GM04503 (cell line): ENCODE measurements at places on chromosomes 4 and X.

GRCh38 chrX:74249963-74250362 is 54.0 kb upstream of the ZCCHC13 start:
- no peak for DNase-seq

DNA sequence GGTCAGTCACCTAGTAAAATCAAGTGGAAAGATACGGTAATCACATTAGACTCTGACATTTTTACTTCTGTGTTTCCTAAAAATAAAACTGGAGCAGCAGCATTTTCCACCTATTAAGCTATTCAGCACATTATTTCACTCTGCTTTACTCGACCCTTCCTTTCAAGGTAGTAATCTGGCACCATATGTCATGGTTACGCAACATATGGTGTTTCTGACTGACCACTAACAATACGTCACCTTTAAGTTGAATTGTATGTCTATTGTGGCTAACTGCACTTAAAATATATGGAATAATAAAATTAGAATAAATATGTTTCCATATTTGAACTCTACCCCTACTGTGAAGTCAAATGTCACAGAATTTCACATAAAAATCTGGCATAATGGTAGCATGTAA is 168.8 kb downstream of the CDS1 start:
- no peak for DNase-seq

GRCh38 chrX:19373351-19373891 is 29.7 kb downstream of the PDHA1 start:
- DNase-seq: no peak

DNA sequence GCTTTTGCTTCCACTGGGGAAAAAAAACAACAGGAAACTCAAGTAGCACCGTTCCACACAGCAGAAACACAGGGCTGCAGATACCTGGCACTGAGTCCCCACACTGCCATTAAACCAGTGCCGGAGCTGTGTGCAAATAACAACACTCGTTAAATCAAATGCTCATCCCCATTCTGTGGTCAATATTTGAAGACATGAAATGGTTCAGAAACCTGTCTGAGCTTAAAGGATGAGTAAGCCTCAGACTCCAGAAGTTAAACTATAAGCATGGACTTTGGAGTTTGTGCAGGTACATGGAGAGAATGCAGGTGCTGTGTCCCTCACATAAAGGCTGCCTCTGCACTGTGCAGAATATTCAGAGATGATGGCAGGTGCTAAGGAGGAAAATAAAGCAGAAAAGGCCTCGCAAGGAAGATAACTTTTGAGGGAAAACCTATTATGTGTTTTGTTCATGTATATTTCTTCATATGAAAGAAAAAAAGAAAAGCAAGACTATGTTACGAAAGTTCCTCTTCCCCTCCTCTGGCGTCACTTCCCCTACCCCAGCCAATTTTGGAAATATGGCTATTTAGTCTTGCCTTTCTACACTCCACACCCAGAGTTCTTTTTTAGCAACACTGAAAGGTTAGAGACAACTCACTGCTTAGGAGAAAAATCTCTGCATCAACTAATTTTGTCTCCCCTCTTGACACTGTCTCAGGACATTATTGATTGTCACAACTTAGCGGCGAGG is 4.6 kb downstream of the MPP1 start:
- DNase-seq: no peak

DNA sequence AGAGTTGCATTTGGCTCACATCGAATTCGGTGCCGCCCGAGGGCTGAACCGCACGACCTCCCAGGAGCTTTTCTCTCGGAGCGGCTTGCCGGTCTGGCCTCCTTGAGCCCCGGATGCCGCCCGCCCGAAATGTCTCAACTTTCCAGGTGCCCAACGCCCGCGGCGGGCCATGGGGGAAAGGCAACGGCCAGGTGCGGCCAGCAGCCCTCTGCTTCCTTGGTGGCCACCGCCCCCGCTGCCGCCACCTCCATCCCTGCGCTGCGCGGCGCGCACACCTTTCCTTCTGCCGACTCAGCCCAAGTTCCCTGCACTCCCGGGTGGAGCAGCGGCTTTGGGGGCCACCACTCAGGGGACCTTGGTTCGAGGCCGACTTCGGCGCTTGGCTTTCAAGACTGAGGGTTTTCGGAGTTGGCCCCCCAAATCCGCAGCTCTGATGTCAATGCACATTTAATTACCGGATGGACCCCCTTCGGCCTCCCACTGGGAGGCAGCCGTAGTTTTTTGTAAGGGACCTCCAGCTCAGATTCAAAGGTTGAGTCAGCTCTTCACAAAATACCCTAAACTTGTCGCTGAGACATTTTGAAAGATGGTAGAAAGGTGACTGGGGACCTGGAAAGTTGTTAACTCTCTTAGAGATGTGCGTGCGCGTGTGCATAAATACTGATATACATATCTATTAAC is 1.1 kb downstream of the AFF2 start:
- no peak for DNase-seq

DNA sequence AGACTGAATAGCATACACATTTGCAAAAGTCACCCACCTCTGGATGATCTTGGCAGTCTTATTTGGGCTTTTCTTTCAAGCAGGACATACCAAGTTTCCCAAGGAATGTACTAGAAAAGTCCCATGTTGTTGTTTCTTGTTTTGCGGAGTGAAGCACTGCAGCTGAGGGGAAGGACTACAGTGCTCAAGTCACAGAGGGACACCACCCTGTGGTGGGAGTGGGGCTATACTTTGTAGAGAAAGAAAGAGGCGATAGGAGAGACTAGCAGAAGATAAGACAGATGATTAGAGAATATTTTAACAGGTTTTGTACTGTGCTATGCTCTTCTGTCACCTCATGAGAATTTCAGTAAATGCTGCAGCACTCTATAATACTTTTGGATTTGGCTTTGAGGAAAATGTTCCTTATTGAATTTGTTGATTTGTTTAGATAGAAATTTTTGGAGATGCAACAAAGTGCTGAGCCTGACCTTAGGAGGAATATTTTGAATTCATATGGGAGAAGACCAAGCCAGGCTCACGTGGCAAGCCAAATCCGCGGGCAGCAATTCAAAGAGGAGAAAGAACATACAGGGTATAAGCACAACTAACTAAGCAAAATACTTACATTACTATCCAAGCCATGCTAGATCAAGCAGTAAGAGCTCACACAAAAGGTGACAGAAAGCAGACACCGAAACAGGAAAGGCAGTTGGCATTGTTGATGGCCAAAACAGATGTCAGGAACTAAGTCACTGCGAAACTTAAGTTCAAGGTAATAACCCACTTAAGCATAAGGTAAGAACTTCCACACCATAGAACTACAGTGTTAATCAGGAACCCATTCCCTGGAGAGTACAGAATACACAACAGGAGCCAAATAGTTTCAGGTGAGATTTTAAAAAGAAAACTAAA is 280.3 kb upstream of the INTU start:
- DNase-seq: no peak

DNA sequence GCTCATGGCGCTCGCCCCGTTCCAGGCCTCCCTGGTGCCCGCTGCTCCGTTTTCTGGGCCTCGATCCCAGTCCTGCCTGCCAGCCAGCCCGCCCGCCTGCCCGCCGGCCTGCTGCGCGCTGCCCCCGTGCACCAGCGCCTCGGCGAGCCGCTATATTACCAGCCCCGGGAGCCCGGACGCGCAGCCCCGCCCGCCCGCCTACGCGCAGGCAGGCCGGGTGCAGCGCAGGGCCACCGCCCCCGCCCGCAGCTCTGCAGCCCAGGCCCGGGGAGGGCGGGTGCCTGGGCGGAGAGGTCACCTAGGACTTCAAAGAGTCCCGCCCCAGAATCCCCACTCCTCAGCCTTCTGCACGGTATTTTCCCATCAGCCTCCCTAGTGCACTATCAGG is at the start of gene MAOB:
TSS of gene MAOB (minus strand) at position 157 of the 388 bp plus-strand sequence. CDS start at position 6, 151 bp downstream.
- no peak for DNase-seq

GRCh38 chrX:41734530-41734929 is 10.5 kb downstream of the GPR82 start:
- DNase-seq: no peak

- no peak for DNase-seq
These were observed 20.4 kb upstream of the GPM6B start for GRCh38 chrX:13837290-13837745.

DNA sequence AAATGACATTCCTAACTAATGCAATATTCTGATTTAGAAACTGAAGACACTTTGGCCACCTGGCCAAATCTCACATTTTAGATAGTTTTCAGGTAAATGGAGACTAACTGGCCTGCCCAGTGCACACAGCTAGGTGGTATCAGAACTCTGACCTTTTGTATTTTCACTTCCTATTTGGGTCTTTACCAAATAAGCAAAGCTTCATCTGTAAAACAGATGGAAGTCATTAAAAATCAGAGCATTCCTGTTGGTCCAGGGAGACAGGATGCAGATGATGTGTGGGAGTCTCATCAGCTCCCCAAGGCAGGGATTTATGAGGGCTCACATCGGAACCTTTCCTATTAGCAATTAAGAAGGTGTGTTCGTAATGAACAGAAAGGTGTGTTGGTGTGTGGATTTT is 57.7 kb downstream of the ARHGAP10 start:
- no peak for DNase-seq

GRCh38 chrX:129718676-129719075 is 20.1 kb upstream of the XPNPEP2 start:
- no peak for DNase-seq

GRCh38 chr4:120085705-120086104 is 19.1 kb upstream of the MAD2L1 start:
- no peak for DNase-seq
